Small intestine (tissue), 16 donors: ENCODE measurements at places on chromosomes 7 and 10. TPM values are rescaled to one million over a fixed set of nuclear protein-coding genes. Genes with fewer than 3 reads are reported as not detected.

DNA sequence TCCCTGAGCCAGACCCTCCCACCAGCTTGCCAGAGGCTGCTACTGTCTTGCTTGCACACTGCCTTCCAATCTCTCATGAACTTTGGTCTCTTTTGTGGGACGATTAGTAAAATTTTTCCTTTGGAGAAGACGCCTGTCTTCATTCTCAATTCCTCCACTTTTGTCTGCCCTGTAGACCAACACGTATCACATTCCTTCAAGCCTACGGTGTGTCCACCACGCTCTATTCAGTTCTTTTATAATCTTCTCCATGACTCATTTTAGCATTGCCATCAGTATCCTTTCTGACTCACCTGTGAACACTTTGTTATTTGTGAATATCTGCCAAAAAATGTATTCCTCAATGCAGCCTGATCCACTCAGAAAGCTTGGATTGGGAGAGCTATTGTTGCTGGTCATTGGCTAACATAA lies 1.4 kb downstream of the GIMAP5 start:
- H3K4me3 ChIP-seq, result peak overlapping the region; percentile 36
- H3K27me3 ChIP-seq, result no peaks in the 10 kb centered on the region
- no peaks in the 10 kb centered on the region for H3K4me1 ChIP-seq
- no peaks in the 10 kb centered on the region for H3K36me3 ChIP-seq
- H3K27ac ChIP-seq, result peak overlapping the region; percentile 72

DNA sequence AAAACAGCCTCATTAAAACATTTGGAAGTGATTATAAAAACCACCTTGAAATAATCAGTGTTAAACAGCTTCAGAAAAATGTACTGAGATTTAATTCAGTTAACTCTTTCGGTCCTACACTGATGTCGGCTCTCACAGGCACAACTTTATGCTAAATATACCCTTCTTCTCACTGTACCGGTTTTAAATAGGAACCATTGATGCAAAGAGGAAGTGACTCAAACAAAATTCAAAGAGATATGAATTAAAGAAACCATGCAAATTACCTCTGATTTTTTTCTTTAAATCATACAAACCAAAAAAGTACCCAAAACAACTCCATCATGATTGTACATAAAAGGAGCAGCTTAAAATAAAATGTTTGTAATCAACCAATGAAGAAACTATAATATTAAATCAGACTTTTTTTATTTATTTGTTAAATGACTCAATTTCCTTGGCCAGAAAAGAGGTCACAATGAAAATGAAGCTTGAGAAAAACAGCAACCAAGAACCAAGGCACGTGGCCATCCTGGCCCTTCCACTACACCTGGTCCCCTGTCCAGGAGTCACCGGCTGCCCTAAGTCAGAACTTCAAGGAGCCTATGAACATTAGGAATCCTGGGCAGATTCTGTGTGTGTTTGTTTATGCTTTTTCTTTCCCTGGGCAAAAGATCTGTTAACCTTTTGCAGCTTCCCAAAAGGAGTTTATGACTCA lies 73.0 kb upstream of the CABCOCO1 start:
- no peaks in the 10 kb centered on the region for H3K36me3 ChIP-seq
- no peak overlapping the region for H3K4me3 ChIP-seq
- no peaks in the 10 kb centered on the region for H3K27me3 ChIP-seq
- H3K4me1 ChIP-seq, result no peaks in the 10 kb centered on the region
- no peak overlapping the region for H3K27ac ChIP-seq

GRCh38 chr10:125233726-125234125 lies 73.4 kb upstream of the CTBP2 start:
- H3K27ac ChIP-seq, result no peak overlapping the region
- no peaks in the 10 kb centered on the region for H3K27me3 ChIP-seq
- no peak for DNase-seq
- no peak overlapping the region for H3K4me3 ChIP-seq
- H3K4me1 ChIP-seq, result no peaks in the 10 kb centered on the region
- no peaks in the 10 kb centered on the region for H3K36me3 ChIP-seq

GRCh38 chr10:90462749-90463470 lies 394.9 kb downstream of the HTR7 start:
- no peak overlapping the region for H3K27ac ChIP-seq
- no peaks in the 10 kb centered on the region for H3K27me3 ChIP-seq
- DNase-seq, result no peak
- no peaks in the 10 kb centered on the region for H3K36me3 ChIP-seq
- H3K4me3 ChIP-seq, result no peak overlapping the region

DNA sequence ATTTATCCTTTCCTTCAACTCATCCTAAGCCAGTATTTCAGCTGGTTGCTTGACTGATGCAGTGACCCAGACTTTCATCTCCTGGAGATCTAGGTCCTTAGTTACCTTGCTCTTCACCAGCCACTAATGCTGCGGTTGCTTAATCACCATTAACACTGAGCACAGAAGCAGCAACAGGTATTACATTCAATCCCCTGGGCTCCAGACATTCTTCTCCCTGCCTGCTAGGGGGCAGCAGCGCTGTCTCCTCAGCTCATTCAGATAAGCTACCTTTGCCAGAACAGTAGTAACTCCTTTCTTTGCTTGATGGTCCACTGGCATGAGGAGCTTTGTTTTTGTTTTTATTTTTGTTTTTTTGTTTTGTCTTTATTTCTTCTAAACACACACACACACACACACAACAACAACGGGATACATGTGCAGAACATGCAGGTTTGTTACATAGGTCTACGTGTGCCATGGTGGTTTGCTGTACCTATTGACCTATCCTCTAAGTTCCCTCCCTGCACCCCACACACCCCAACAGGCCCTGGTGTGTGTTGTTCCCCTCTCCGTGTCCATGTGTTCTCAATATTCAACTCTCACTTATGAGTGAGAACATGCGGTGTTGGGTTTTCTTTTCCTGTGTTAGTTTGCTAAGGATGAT lies 1043.2 kb upstream of the C7orf33 start:
- H3K4me3 ChIP-seq, result no peak overlapping the region
- no peak for DNase-seq
- H3K4me1 ChIP-seq, result no peaks in the 10 kb centered on the region
- H3K36me3 ChIP-seq, result no peaks in the 10 kb centered on the region

DNA sequence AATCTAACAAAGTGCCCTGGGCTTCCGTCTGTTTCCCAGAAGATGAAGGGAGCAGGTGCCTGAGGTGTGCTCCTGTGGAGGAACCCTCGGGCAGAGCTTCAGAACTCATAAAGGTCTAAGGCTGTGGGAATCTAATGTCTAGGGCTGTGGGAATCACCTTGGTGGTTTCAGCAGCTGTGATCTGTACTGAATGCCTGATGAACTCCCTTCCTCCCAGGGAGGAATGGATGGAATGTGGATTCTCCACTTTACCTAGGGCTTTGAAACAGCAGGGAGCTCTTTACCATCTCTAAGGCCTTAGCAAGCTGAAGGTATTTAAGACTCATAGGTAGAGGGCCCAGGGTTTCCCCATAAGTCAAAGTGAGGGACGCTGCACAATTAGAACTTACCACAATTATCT lies 36.0 kb upstream of the SEMA3E start:
- no peak overlapping the region for H3K4me3 ChIP-seq
- no peaks in the 10 kb centered on the region for H3K27me3 ChIP-seq
- H3K36me3 ChIP-seq, result no peaks in the 10 kb centered on the region

RNF32 gene
- polyA plus RNA-seq, result 1.1 TPM

SLC16A12 gene
- polyA plus RNA-seq, result not detected

GIMAP6 gene
- 13.8 TPM for polyA plus RNA-seq

RBM20 gene
- 0.36 TPM for polyA plus RNA-seq

LRRC27 gene
- 7.1 TPM for polyA plus RNA-seq

SKIDA1 gene
- polyA plus RNA-seq, result not detected

COL17A1 gene
- polyA plus RNA-seq, result 13.9 TPM

MPP7 gene
- 14.6 TPM for polyA plus RNA-seq

SPDYE2 gene
- polyA plus RNA-seq, result 0.04 TPM

IGF2BP3 gene
- polyA plus RNA-seq, result not detected
